Hematopoietic multipotent progenitor cell treated with erythropoietin and hydrocortisone succinate and interleukin-3 and kit ligand, for 17 days (in vitro differentiated cells): ENCODE measurements at places on chromosomes 12 and 14.

- DNase-seq = no peak
Observed at GRCh38 chr12:105107171-105107493, 399 bp upstream of the WASHC4 start.

GRCh38 chr14:59313144-59313651 is 124.7 kb downstream of the DAAM1 start:
- no peak for DNase-seq

GRCh38 chr14:71322655-71323250 is 415.5 kb downstream of the PCNX1 start:
- no peak for DNase-seq

DNA sequence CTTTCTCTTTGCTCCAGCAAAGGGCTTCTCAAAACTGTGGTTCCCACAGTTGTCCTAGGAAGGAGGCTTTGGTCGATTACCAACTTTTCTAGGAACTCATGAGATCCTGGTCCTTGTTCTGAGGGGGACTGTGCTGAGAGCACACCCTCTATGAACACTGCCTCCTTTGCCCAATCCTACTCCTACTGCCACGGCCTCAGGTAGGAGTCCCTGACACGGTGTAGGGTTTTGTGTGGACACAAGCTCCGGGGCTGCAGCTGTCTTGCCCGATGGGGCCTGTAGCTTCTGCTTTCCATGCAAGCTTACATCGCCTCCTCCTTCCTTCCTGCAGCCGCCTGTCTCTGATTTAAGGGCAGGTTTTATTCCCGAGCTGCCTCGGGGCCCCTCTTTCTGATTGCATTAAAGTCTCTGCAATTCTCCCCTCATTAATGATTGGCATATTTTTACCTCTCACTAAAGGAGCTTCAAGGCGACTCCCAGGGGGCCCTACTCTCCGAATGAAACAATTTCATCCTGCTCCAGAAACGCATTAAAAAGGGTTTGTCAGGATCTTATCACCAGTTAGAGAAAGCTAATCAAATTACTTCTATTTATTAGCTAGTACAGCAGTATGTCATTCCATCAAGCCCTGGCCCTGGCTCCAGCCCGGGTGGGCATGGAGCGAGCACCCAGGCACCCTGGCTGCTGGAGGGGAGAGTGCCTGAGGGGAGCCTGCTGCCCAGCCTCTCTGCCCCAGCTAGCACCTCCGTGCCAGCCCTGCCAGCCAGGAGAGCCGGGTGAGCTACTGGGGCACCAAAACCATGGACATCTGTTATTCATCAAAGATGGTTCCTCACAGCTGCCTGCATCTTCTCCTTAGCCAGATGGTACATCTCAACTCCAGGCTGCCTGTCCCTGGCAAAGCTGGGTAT is 38.0 kb upstream of the ESRRB start:
- no peak for DNase-seq

GRCh38 chr12:2679068-2679815 is 115.5 kb upstream of the FKBP4 start:
- no peak for DNase-seq

- no peak for DNase-seq
Observed at GRCh38 chr12:18861287-18861858, 123.5 kb downstream of the CAPZA3 start.

DNA sequence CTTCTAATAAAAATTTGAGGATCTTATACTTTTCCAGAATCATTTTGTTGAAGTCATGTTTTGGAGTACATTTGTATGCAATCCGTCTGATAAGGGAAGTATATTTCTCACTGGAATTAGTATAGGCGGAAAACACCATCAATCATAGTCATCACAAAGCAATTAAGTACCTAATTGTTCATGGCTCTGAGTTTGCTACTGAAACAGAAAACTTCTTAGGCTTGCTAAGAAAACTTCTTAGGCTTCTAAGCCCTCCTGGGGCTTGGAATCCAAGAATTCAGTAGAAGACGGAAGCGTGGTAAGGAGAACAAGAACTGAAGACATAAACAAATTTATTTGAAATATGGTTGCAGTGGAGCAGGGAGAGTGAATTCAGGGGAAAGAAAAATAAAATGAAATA is 636.3 kb downstream of the DIO2 start:
- DNase-seq = no peak

DNA sequence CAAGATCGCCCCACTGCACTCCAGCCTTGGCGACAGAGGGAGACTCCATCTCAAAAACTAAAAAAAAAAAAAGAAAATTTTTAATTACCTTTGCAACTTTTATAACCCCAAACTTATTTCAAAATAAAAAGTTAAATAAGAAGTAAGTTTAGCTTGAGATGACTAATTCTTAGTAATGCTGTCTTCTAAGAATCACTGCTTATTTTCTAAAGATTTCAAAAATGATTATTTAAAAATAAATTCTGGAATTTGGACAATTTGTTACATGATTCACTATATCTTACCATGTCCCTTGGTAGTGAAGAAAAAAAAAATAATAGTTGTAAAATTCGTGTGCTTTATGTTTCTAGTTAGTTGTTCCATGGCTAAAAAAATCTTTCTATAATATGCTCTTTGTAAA is 11.6 kb upstream of the HECTD1 start:
- no peak for DNase-seq

- peak; percentile 22 for DNase-seq
Observed at GRCh38 chr12:124024263-124024678, 51.3 kb downstream of the ZNF664 start.

DNA sequence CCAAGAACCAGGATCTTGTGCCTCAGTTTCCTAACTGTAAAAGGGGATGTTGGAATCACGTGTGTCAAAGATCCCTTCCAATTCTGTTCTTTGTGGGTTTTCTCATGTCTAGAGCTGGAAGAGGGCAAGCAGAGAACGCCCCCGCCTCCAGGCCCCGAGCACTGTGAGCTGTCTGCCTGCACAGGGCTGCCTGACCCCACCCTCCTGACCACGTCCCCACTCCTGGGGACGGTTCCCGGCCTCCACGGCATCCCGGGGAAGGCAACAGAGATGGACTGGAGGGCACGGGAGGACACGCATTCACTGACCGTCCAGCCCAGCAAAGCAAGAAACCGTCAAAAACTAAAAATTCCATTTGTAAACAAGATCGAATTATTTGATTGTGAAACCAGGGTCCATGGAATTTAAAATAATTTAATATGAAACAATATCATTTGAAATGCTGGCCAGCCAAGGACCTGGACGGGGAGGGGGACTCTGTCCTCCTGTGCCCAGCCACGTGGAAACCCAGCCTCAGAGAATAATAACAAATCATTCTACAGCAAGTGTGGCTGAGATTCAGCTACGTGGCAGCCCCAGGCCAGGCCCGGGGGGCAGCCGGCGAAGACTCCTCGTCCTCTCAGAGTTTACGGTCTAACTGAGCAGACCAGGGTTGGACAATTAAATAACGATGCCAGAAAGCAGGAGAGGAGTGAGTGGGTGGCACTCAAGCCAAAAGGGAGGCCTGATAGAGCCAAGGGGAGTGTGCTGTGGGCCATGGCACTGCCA is 87.3 kb upstream of the DIO3 start:
- DNase-seq = no peak

GRCh38 chr12:101876861-101877805 is at the start of gene DRAM1:
DRAM1 (plus strand) TSS chr12:101877580; CDS start chr12:101877790, 210 bp downstream.
- DNase-seq = peak; percentile 83

DNA sequence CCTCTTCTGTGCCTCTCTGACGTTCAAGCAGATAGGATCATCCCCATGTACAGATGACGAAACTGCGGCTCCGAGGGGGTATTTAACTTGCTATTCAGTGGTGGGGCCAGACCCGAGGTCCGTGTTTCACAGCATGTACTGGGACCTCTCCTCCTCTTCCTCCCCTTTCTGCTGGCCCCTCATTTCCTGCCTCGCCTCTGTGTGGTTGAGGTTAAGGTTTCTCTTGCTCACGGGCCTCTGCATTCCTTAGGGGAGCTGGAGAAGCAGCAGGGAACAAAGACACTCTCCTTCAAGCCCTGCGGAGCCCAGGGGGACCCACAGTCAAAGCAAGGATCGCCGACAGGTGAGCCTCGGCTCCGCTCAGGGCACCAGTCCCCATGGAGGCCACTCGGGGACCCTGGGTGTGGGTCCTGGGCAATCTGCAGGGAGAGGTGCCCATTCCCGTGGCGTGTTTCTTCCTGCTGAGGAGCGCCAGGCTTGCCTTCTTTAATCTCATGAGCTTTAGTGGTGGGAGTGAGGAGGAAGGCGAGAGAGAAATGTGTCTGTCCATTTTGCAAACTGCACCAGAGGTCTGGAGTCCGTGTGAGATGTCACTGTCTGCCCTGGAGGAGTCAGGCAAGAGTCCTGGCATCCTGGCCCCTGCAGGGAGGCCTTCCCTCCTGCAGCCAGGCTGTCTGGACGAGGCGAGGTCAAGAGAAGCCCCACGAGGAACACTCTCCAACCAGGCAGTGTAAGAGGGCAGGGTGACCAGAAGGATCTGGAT is 45.0 kb downstream of the SLC6A12 start:
- DNase-seq = no peak

- no peak for DNase-seq
Observed at GRCh38 chr14:72711936-72712335, 182.0 kb downstream of the DPF3 start.

DNA sequence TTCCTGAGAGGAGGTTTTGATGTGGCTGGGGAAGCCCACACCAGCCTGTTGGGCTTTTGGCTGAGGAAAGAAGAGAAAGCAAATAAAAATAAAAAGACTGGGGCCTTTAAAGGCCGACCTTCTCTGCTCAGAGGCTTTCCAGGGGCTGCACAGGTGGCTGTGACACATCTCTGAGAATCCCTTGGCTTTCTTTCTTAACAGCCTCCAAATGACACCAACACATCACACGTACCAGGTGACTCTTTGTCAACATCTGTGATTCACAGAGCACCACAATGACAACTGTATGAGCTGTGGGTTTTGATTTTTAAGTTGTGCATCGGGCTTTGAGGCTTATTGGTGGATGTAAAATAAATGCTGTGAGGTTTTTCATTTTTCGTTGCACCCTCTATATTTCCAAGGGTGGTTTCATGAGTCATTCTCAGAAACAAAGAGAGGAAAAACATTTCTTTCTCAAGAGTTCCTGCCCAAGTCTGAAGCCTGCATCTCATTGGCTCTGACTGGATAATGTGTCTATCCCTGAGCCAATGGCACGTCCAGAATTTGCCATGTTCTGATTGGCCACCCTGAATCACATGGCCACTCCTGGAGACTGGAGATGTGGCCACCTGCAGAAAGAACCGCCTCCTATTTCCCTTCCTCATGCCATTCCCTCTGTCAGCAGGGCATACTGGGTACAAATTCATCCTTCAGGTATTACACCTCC is 349.0 kb downstream of the GLT1D1 start:
- no peak for DNase-seq

DNA sequence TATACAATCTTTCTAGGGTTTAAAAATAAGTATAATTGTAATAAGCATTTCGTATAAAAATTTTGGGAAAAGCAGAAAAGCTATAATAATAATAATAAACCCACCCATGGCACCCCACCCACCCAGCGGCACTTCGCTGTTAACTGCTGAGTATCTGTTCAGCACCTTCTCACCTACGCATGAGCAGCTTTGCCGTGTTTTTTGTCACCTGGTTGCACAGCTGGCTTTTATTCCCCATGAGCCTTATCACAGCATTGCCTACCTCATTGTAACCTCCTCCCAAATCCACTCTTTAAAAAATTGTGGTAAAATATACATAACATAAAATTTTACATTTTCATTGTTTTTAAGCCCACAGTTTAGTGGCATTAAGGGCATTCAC is 34.7 kb downstream of the CYP46A1 start:
- no peak for DNase-seq

DNA sequence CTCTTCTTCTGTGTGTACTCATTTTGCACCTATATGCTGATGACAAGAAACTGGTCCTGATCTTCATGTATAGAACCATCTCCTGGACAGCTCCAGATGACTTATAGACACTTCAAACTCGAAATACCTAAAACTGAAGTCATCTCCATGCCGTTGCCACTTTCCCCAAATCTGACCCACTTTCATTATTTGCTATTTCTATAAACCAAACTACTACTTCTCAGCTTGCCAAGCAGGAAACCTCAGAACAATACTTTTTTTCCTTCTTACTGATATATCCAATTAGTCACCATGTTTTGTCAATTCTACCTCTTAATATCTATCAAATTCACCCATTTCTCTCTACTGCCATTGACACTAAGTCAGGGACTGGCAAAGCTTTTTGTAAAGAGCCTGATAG is 14.8 kb downstream of the SGPP1 start:
- no peak for DNase-seq

- DNase-seq = no peak
Observed at GRCh38 chr12:6335451-6336078, 6.3 kb downstream of the TNFRSF1A start.

- no peak for DNase-seq
Observed at GRCh38 chr12:23014749-23015148, 389.8 kb downstream of the ETNK1 start.

GRCh38 chr12:40405419-40405818 is 180.6 kb downstream of the LRRK2 start:
- no peak for DNase-seq

GRCh38 chr12:84767079-84767478 is 145.5 kb downstream of the SLC6A15 start:
- DNase-seq = no peak

GRCh38 chr14:26820572-26820971 is 222.7 kb upstream of the NOVA1 start:
- no peak for DNase-seq

- no peak for DNase-seq
Observed at GRCh38 chr12:86711731-86712130, 455.5 kb upstream of the MGAT4C start.

DNA sequence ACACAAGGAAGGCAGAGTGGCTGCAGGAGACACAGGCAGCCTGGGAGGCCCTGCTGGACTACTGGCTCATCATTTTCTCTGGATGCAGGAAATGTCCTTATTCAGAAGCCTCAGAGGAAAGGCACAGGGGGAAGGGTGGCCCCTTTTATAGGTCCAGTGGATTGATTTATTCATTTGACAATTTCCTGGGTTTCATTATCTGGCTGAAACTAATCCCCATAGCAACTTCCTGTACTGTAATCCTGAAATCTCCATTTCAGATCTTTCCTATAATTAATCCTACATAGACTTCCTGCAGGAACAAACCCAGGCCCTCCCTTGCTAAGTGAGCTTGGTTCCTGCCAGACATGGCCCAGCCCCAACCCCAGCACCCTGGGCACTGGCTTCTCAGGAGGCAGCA is 23.0 kb downstream of the KRT76 start:
- DNase-seq = no peak

DNA sequence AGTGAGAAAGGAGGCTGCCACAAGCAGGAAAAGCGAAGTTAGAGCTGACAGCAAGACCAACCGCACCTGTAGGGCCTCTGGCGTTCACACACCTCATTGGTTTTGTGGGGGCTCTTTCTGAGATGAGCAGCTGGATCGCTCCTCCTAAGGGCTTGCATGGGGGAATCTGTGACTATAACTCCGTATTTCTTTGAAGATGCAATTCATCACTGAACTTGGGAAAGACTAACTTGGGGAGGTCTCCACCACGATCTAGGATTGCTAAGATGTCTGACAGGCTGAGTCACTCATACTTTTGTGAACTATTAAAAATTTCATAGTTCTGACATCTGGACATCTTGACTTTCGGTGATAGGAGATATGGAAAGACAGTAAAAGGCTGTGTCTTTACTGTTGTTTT is 173.6 kb downstream of the ETV6 start:
- DNase-seq = no peak

GRCh38 chr14:32561520-32561919 is 232.4 kb downstream of the AKAP6 start:
- no peak for DNase-seq

- no peak for DNase-seq
Observed at GRCh38 chr12:132175496-132176384, 31.5 kb downstream of the NOC4L start.
